ENCODE measurements at places on chromosomes 2 and 18.

DNA sequence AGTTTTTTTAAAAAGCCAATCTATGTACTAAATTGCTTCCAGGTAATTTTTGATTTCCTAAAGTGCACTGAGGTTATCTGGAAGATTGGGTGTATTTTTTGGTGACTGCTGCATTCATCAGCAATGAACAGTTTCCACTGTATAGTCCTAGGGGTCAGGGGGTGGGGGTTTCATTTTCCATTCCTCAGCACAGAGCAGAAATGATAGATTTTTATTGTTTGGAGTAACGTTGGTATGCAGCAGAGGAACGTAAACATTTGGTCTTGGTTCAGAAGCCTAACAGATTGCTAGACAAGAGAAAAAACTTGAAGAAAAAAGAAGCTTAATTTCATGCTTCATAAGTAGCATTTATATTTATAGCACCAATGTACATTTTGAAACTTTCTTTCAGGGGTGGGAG is 54.9 kb downstream of the ZCCHC2 start:
- no peak for DNase-seq

DNA sequence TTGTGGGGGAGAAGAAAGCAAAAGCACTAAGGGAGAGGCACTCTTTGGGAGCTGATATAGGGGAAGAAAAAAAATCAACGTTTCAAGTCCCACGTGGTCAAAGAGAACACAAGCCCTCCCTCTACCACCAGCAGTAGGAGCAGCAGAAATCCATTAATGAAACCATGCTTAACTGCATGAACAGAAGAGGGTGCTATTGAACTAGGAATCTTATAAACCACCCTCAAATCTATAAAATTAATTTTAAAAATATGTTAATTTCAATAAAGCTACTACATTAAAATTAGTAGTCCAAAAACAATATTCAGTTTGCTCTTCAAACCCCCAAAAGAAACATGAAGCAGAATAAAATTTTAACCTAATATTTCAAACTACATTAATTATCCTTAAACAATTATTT is 147.8 kb downstream of the TMEM18 start:
- DNase-seq = peak; percentile 23

DNA sequence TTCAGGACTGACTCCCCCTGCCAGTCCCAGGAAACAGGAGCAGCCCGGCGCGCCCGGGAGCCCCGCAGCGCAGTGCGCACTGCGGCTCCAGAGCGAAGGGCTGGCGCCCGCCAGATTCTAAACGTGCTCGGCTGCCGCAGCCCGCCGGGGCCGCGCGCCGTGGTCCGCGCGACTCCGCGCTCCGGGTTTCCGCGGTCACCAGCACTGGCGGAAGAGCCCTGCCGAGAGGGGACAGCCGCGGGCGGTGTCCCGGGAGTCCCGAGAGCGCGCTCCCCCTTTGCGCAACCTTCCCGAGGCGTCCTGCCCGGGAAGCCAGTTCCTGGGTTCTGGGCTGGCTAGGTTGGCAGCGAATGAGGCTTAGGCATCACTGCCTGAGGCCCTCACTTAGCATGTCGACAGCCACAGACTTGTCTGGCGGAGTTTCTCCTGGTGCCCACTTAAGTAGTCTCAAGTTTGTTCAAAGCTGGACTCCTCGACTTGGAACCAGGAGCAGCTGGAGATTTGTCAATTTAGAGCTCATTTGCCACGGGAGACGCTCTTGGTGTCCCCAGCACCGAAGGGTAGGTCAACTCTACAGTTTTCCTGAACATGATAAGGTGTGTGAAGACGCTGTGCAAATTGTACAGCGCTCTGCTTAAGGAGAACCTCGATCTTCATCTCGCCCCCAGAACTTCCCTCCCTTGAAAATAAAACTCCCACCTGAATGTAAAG is 1.5 kb upstream of the VSNL1 start:
- DNase-seq = peak; percentile 76

DNA sequence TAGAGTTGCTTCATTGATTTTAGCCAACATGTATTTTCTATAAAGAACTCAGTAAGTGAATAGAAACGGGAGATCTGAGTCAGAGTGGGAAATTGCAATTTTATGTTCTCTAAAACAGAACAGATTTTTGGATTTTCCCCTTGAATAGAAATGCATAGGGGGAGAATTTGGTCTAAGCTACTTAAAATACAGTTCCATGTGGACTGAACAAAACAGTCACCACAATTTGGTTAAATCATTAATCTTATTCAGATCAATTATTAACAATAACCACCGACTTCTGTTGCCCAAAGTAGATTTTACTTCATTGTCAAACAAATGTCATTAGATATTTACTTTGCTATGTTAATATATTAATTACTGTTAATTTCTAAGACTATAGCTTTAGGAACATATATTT is 107.7 kb downstream of the SCG2 start:
- no peak for DNase-seq

DNA sequence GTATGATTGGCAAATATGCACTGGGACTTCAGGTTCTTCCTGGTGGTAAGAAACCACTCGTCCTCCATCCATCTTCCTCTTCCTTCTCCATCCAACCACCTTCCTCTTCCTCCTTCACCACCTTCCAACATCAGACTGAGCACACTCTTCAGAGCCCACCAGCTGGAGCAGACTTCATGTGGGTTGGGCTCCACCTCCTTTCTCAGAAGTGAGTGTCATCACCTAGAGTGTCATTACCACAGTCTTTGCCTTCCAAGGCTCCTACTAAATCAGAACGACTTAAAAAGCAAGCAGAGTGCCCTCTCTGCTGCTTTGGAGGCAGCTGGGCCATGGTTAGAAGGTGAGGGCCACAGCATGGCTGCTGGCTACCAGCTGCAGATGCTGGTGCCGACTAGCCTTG is 171.6 kb downstream of the SH3RF3 start:
- DNase-seq = no peak

DNA sequence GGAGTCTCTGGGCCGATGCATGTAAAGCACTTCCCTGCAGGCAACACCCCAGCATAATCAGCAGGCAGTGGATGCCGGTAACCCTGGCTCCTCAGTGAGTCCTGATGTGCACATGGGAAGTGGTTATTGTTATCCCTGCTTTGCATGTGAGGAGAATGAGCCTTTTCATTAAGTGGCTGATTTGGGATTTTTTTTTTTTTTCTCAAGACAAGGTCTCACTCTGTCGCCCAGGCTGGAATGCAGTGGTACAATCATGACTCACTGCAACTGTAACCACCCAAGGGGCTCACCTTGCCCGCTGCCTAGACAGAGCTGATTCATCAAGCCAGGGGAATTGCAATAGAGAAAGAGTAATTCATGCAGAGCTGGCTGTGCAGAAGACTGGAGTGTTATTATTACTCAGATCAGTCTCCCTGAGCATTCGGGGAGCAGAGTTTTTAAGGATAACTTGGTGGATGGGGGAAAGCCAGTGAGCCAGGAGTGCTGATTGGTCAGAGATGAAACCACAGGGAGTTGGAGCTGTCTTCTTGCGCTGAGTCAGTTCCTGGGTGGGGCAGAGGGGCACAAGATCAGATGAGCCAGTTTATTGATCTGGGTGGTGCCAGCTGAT is 95.4 kb downstream of the SOCS6 start:
- peak; percentile 97 for DNase-seq

- no peak for DNase-seq
These were observed 191.6 kb downstream of the TCF4 start for GRCh38 chr18:55396267-55396905.

DNA sequence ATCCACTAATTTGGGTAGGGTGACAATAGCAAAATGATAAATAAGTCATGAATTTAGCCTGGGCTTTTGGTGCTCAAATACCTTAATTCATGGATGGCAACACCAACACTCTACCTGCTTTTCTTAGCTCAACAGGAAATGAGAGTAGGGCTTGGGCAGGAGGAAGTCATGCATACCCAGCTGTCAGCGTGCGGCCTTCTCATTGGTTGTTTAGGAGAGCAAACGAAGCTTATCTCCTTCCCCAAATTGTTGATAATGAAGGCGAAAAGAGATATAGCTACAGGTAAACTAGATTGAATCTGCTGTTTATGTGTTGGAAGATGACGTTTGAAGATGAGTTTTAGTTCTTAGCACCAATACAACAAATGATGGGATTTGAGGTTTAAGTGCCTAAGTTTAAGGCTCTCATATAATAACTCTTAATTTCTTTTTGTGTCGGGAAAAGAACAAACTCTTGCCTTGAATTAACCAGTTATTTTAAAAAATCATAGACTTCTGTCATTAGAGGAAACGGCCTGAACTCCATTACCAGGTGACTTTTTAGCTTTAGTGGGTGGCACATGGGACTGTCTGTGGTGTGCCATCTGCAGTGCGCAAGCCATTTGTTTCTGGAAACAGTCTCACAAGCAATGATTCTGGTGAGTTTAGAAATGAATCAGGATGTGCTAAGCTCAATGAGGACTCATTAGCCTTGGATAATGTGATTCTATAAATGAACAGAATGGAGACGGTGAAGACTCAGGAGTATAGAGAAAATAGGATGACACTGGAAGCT is 19.8 kb downstream of the MAP4K4 start:
- DNase-seq = no peak

DNA sequence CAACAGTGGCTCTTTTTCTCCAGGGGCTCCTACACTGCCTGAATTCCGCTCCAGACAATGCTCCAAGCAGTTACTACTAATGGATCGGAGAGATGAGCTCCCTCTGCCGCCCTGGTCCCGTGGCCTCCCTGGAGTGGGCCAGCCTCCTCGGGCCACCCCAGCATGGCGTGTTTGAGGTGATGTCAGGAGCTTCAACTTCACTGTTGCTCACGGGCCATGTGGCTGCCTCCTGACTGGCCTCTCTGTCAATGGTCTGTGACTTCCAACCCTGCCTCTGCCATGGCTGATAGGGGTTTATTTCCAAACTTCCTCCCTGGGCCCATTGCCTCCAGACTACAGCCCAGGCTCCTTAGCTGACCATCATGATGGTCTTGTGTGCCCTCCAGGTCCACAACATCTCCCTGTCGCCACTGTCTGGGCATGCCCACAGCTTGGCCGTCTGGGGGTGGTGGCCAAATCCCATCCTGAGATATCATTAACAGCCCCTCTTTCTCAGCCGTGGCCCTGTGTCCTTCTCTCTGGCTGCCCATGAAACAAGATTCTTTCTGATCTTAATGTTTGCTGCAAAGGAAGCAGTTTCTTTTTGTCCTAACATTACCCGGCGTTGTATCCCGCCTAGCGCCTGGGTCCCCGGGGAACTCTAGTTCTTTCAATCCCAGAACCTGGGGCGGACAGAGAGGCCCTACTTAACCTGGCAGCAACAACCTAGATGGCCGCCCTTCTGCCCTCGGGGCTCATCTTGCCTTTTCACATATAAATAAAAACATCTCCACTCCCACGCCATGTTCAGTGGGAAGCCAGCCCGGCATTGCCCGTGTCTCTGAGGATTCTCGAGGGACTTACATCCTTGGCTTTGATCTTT is 38.1 kb downstream of the ATOH8 start:
- DNase-seq = no peak

- no peak for DNase-seq
These were observed 147.0 kb downstream of the TWIST2 start for GRCh38 chr2:238994876-238995275.

Measured in fibroblast of skin of back (primary cell).